ENCODE measurements at places on chromosomes 7 and 10. TPM values are rescaled to one million over a fixed set of nuclear protein-coding genes. Genes with fewer than 3 reads are reported as not detected.

The STAG3 gene
- 1.3 TPM for total RNA-seq

DNA sequence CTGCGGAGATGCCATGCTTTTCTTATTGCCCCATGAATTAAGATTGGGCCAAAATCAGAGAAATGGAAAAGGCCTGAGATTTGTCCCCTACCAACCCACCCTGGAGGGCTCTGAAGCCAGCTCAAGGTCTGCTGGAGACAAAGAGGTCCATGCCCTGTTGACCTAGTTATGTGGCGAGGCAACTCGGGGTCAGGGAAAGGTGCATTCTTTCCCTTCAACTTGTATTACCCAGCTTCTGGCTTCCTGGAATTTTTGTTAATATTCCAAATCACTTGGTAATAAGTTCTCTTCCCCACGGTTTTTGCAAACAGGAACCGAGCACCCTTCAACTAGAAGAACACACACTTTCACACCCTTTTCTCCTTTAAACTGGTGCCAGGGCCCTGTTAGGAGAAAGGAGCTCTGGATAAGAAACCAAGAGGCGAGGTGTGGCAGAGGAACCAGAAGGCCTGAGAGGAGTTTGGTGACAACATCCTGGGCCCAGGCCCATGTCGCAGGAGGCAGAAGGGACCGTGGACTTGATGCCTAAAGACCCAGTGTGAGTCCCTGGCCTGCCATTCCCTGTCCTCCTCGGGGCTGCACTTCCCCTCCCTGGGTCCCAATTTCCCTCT is 12.5 kb upstream of the SFRP5 start:
- no peak for DNase-seq

The MUC3A gene
- total RNA-seq = not detected

The CADPS2 gene
- not detected for total RNA-seq

The CLRN3 gene
- not detected for total RNA-seq

DNA sequence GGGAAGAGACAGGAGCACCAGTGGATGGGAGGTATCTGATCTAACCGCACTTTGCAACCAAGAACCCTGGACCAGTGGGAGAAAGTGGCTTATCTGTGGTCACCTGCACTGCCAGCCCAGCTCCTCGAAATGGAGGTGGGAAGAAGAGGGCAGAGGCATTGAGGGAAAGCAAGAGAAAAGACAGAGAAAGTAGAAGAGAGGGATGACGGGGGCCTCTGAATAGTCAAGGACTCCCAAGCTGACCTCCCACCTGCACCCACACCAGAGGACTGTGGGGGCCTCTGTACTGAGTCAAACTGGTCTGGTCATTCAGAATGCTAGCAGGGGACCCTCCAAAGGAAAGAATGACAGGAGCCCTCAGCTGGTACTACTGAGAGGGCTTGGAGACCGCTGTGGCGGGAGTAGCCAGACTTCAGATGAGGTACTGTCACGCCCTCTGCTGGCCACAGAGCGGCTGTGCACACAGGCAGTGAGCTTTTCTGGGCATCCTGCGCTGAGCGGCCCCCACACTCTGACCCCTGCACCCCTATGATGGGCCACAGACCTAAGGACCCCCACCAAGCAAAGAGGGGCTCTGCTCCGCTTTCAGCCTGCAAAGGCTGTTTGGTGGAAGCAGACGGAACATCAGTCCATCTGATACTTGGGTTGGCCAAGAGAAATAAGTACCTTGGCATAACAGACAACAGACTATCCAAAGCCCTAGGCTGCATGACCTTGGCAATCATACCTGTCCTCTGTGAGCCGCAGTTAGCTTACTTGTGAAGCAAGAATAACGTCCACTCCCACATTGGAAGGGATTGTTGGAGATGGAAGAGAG is 112.9 kb downstream of the COL13A1 start:
- peak; percentile 77 for DNase-seq

DNA sequence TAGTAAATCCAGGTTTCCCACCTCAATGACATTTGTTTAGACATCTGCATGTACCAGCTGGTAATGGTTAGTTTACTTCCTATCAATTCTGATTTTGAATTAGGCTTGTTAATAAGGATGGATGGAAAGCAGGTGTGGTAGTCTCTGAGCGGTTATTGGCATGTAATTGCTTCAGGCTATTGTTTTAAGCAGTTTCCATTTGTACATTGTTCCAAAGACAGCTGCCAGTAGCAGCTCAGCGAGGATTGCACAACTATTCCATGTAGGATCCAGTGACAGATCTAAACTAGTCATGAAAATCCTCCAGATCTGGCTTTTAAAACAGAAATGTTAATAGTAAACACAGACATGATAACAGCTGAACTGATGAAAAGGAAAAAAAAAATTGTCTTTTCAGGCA is 436.0 kb upstream of the ADARB2 start:
- no peak for DNase-seq

The ABCA13 gene
- total RNA-seq = not detected

DNA sequence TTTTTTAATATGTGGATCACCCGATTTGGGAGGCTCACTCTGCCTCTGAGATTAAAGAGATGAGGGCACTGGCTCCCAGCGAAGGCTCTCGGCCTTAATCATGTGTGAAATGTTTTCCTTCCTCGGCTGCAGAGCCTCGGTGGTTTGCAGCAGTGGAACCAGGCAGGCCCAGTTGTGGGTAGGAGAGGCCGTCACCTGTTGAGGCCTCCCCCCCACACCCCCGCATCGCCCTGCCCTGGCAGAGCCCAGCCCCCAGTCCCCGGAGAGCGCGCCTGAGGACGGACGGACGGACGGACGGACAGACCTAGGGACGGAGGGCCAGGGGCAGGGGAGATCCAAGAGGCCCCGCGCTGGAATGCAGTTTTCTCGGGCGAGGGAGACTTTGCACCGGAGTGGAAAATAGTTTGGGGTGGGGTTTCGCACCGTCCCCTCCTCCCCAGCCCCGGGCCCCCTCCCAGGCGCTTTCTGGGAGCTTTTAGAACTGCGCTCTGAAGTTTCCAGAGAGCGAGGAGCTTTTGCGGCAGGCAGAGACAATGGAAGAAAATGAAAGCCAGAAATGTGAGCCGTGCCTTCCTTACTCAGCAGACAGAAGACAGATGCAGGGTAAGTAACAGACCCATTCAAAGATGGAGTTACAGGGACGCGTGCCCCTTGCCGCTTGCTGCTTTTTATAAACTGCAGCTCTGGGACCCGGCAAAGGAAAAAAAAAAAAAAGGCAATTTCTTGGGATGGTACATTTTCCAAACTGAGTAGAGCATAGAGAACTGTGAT is at the start of gene KIAA1217:
Gene KIAA1217 (plus strand): TSS at position 478 of the 771 bp plus-strand sequence. CDS start 56 bp downstream, at position 534.
- peak; percentile 94 for DNase-seq

DNA sequence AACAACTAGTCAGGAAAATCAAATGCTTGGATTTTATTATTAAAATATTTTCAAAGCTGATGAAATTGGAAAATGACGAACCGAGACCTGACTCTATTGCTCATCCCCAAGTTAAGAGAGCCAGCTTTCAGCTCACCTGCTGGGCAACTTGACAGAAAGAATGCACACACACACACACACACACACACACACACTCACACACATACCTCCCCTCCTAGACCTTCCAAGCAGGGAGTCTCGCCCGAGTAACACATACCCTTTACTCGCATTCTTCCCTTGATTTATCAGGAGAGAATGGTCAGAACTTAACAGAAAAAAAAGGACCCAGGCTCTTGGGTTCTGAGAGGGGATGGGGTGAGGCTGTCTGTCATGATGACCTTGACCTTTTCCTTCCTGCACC is 19.1 kb downstream of the GPRIN2 start:
- DNase-seq = no peak

- DNase-seq = no peak
Measured at GRCh38 chr10:5292196-5292735, 72.5 kb upstream of the UCN3 start.

DNA sequence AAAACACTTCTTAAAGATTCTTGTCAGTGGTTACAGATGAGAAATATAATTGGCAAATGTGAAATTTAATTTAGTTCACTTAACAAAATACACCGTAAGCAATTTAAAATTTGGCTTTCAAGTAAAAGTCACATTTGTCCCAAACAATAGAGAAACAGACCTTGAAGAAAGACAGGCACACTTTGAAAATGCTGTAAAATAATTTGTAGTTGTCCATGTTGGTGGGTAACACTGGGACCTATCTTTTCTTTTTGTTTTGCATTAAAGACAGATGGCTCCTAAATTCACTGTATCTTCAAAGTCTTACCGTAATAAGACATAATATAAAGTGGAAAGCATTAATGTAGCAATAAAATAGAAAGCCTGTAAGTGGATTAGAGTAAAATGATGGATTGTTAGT is 3.3 kb downstream of the GRK5 start:
- no peak for DNase-seq

The DENND2A gene
- total RNA-seq = 9.2 TPM

The ATAD1 gene
- 28.2 TPM for total RNA-seq

The CRPPA gene
- total RNA-seq = 9.3 TPM

The FAM53B gene
- total RNA-seq = 10.0 TPM

- DNase-seq = no peak
Measured at GRCh38 chr10:99733366-99733765, 1.3 kb downstream of the CUTC start.

DNA sequence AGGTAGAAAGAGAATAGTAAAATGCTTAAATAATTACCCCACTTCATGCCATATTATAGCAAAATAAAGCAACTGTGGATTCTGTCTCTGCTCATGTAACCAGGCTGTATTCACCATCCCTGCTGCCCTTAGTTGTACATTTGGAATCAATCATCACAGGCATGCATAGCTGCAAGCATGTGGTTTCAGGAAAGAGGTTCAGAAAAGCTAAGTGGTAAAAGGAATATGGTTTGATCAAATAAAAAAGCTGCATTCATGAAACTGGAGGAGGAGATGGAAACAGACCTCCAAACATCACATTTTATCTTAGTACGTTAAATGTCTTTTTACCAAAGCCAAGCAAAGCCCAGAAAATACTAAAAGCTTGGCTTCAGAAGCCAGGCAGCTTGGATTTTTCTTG is 81.3 kb downstream of the ADAM22 start:
- DNase-seq = no peak

The TAS2R4 gene
- total RNA-seq = 0.18 TPM

DNA sequence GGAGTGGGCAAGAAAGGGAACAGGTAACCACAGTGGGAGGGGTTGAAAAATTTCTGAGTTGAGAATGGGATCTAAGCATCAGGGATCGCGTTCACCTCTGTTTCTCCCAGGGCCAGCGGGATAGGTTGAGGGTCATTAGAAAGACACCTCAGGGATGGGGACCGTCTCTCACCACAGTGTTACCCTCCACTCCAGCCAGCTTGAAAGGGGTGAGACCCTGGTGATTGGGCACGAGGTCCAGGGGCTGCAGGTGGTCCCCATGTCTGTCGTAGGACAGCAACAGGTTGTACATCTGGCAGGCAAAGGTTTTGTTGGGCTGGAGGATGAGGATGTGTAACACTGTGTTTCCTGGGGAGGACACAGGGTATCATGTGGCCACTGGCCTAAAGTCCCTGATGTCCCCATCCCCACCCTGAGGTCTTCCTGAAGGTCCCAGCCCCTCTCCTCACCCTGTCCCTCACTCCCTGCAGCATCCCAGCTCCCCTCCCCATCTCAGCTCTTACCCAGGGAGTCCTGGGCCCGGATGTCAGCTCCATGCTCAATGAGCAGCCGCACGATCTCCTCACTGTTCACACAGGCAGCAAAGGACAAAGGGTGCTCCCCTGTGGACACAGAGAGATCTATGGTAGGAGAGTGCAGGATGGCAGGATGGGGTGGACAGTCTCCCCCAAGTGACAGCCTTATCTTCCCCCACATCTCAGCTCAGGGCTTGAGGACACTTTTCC is 9.1 kb downstream of the TRPV6 start:
- no peak for DNase-seq

The ERV3-1 gene
- total RNA-seq = 9.3 TPM

The MYOF gene
- total RNA-seq = 4.6 TPM

GRCh38 chr7:102153599-102153946 is 133.1 kb upstream of the SH2B2 start:
- DNase-seq = no peak

DNA sequence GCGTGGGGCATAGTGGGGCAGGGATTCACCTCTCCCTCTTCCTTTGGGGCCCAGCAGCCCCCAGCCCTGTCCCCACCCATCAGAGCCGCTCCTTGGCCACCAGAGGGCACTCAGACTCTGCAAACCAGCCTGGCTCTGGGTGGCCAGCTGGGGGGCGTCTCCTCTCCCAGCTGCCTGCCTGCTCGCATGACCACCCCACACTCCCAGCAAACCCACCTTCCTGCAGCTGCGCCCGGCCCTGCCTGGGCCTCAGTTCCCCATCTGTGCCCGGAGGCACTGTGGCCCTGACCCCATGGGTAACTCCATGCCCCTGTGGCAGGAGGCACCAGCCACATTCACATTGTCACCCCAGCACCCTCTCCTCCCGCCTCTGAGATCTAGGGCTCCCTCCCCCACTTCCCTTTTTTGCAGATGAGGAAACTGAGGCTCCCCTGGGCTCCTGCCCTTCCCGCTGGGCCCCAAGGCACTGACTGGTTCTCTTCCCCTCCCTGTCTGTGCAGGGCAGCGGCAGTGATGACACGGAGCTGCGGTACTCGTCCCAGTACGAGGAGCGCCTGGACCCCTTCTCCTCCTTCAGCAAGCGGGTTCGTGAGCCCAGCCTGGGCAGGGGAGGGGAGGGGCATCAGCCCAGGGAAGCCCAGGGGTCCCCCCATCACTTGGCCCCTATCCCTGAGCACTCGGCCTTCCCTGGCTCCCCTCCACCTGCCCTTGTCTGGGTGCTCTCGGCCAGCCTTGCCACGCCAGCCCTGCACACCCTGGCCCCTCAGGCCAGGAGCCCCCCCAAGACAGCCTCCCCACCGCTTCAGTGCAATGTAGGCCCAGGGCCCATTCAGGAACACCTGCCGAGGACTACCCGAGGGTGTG is 6.9 kb upstream of the SH2B2 start:
- peak; percentile 93 for DNase-seq

- no peak for DNase-seq
Measured at GRCh38 chr7:7709291-7709690, 9.1 kb downstream of the RPA3 start.

DNA sequence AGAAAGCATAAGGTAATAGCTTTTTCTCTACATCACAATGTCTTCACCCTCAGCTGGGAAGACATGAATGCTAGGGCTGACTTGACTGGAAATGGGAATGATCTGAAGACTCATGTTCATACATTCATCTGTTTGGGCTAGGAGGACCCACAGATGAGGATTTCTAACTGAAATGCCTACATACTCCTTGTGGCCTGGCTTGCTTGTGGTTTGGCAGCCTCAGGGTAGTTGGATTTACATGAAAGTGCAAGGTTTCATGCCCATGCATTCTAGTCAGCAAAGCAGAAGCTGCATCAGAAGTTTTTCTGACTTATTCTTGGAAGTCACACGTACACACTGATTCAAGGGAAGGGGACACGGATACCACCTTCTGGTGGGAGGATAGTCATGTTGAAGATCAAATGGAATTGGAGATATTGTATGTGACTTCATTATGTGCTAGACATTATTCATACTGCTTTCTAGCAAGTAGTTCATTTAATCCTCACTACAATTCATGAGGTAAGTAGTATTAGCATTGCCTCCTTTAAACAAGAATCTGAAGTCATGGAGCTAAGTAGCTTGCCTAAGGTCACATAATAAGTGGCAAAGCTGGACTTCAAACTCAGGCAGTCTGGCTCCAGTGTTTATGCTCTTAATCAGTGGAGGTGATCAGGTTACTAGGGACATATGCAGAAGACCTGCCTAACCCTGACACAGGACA is 957.0 kb downstream of the LRMDA start:
- DNase-seq = no peak

GRCh38 chr7:79227044-79227443 is 226.4 kb downstream of the MAGI2 start:
- no peak for DNase-seq

The GSAP gene
- total RNA-seq = not detected

All from SJCRH30 (cell line).